Astrocyte of the hippocampus (primary cell): ENCODE measurements at places on chromosomes 7 and 10.
A peak's percentile ranks its signal among the peaks of the same experiment; 100 is the strongest.

GRCh38 chr7:98134420-98135228 is 28.0 kb downstream of the LMTK2 start:
- no peak for DNase-seq

- peak; percentile 19 for DNase-seq
These were observed 229.6 kb downstream of the BAMBI start for GRCh38 chr10:28906934-28907333.

GRCh38 chr7:47890606-47891005 is 57.7 kb downstream of the PKD1L1 start:
- no peak for DNase-seq

GRCh38 chr7:155698633-155699032 is 54.2 kb downstream of the RBM33 start:
- DNase-seq: no peak

DNA sequence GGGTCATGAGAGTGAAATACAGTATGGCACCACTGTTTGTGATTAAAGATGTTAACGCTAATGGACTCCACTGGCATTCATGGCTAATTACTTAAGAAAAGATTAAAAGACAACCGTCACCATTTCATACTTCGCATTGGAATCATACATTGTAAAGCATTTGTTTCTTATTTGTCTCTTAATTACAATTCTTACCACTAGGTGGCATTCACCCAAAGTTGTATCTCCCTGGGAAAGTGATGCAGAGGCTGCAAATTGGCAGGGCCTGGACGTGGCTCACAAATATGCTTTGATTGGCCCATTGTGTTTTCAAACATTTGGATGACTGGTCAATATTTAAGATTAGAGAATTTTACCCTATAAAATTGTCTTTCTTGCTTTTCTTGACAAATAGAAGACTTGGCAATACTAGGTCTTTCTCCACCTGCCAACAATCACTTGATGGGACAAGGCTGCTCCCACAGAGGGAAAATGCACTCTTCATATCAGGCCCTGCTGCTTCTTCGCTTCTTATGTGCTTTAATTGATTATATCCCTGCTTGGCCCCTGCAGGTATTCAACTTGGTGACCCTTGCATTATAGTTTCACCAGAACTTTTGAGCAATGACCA is 72.1 kb upstream of the STARD3NL start:
- DNase-seq: peak; percentile 70

DNA sequence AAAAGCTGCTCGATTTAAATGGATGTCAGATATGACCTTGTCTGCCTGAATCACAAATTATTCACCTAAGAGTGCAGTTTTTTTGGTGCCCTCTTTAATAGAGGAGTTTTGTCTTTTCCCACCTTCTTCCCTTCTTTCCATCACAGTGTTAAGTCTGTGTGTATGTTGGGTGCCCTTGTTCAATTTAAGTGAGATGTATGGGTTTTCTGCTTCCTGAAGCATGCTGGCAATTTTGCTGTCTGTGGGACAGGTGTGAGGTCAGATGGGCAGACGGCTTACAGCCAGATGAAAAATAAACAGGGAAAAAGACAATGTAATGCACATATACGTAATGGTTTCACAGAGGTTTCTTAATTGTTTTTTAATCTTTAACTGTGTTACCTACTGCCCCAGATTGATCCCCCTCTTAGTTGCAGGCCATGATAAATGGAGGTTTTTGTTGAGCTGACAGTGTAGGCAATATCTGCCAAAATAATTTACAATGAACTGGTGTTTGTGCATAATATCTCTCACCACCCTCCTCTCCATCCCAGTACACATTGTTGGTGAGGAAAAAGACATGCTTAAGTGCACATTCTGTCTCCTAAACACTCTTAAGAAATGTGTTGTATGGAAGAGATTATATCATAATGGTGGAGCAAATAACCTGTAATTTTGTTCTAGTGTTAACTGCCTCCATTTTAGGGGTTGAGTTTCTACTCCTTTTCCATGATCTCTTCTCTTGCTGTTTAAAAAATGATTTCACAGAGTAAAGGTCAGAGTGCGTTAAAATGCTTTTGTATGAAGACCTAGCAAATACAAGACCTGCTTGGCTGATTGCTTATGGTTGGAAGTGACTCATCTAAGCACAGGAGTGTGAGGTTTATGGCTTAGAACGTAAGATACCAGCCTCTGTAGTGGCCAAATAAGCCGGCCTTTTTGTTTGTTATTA is 123.9 kb downstream of the LRRC4 start:
- DNase-seq: peak; percentile 39

DNA sequence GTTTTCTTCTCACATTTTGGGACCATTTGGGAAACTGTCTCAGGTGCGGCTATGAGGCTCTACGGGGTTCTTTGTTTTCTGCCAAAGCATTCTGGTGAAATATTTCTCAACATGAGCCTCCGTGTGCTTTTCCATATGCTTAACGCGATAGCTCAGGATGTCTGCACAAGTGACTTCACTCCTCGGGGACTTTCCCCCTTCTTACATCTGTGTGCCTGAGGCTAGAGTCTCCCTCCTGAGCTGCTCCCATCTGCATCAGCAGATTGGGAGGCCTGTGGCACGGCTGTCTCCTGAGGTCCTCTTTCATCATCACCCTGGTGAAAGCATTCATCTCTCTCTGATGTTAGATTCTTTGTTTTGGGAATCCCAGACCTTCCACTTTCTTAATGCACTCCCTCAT is 1190.9 kb downstream of the TYW1 start:
- DNase-seq: no peak

- no peak for DNase-seq
These were observed 268.0 kb downstream of the ZEB1 start for GRCh38 chr10:31586723-31587638.

GRCh38 chr10:117334066-117334465 is 41.2 kb downstream of the PDZD8 start:
- DNase-seq: peak; percentile 31

DNA sequence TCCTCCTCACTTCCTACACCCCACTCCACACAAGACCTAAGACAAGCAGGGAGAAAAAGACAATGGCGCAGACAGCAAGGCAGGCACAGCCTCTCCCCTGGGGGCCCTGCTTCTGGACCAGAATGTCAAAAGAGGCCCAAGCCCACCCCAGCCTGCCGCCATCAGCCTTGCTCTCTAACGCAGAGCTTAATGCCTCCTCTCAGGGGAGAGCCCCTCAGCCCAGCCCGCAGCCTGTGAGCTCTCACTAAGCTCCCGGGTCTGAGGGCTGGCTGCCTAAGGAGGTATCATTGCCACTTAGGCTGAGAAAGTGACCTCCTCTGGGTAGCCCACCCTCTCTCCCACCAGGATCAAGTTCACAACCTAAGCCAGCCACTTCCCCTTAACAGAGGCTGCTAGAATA is 16.7 kb downstream of the SLIT1 start:
- DNase-seq: no peak

DNA sequence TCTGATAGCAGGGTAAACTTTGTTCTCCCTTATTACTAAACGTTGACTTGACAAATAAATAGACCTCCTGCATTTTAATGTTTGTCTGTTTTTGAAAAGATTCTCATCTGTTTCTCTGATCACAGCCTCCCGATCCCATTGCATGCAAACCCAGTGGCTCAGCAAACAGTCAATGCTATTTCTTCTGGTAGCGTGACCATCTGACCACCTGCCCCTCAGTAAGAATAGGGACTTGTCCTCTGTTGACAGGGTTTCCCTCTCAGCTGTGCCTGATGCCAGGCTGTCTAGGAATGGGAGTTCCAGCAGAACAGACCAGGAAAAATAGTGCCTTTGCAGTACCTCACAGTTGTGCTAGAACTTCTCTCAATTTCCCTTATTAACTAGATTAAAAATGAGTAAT is 40.7 kb upstream of the EBLN1 start:
- no peak for DNase-seq

DNA sequence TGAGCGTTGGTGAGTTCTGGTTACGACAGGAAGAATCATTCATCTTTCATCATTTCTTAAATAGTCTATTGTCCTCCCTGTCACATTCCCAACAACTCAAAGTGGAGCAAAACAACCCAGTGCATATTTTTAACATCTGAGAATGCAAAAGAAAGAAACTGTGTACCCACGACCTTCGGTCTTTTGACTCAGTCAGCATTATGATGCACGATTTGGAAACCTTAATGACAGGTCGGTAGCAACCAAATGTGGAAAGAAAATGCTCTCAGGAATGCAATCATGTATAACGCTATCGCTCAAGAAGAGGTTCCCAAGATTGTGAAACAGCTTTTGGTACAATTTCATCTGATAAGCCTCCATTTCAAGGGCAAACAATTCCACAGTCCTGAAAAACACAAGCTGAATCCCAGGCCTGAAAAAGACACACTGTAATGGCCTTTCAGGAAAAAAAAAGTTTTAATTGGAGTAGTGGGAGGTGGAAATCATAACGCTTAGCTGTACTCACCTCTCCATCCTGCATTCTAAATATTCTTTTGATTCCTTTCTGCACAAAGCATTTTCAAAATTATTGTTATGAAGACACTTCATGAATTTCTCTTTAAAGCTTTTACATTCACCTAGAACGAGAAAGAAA is 2.6 kb downstream of the COX19 start:
- DNase-seq: no peak

GRCh38 chr7:48168159-48168558 is 3.1 kb upstream of the ABCA13 start:
- peak; percentile 39 for DNase-seq

GRCh38 chr7:4775848-4776623 is 613 bp downstream of the AP5Z1 start:
- DNase-seq: peak; percentile 61

GRCh38 chr10:21069278-21069677 is 172.2 kb upstream of the NEBL start:
- no peak for DNase-seq

- DNase-seq: peak; percentile 64
These were observed 513 bp downstream of the ODAD2 start for GRCh38 chr10:27998178-27998953.

DNA sequence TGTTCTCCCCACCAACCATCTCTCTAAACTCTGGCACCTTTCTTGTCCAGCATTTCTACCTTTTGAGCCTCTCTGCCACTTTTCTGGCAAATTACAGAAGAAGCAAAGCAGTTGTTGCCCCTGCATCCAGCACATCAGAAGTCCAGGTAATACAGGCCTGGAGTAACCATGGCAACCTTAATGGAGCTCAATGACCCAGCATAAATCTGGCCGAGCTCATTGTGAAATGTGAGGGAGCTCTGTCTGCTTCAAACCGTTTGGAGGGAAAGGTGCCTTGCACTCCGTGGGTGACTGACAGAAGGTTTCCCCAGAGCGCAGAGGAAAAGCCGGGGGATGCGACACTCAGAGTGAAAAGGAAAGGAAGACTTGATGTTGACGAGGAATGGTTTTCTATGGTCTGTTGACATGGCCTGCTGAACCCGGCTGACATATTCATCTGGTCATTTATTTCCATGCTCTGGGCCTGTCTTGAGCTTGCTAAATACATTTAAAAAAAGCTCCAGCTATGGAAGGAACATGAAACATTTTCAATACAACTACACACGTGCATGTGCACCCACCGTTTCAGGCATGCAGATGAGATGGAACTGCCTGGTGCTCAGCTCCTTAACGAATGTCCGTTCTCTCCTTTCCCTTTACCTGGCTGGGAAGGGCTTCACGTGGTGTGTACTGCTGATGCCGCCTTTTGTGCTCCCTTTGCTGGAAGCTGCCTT is 74.9 kb downstream of the ADRA2A start:
- DNase-seq: no peak

DNA sequence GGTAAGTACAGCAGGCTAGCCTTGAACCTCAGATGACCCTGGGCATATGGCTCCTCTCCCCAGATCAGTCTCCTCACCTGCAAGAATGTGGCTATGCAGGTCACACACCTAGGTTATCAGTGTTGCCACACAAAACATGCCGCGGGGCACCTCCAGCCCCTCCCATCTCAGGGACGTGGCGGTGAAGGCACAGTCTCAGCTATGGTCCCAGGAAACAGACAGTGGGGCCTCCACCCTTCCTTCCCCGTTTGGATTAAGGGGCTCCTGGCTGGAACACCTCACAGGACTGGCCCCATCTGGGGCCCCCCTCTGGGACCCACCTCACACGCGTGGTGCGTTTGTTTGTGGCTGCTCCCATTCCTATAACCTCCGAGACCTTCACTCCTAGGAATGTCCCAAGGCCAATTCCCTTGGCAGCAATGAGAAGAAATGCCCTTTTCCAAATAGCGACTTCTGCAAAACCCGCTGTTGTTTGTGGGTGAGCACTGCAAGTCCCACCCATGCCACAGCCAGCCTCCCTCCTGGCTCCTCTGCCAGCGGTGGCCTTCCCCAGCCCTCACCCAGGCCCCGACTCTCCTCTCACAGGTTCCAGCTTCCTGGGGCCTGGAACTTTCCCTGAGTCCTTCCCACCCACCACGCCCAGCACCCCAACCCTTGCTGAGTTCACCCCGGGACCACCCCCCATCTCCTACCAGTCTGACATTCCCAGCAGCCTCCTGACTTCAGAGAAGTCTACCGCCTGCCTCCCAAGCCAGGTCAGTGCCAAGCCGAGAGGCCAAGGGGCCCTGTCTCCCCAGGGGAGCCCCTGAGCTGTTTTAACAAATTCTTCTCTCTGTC is 17.1 kb downstream of the ZMIZ2 start:
- no peak for DNase-seq

DNA sequence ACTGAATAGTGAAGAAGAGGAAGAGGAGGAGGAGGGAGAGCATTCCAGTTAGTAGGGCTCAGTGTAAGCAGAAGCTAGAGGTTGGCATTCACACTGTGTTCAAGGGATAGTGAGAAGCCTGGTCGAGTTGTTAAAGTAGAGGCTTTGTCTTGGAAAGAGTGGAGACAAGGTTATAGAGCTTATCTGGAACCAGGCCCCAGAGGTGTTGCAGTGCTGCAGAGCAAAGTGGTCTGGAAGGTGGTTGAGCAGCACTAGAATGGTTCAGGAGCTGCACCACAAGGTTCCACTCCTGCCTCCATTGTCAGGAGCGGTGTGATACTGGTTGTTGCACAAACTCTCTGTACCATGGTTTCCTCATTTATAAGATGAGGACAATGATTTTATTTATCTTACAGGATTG is 8.8 kb upstream of the PCGF5 start:
- no peak for DNase-seq

- no peak for DNase-seq
These were observed 50.5 kb upstream of the KMT2E start for GRCh38 chr7:104963378-104963990.

- DNase-seq: no peak
These were observed 14.0 kb downstream of the AKR1B1 start for GRCh38 chr7:134444961-134445315.

GRCh38 chr7:3732395-3733005 is 431.4 kb downstream of the SDK1 start:
- DNase-seq: no peak

GRCh38 chr10:85642421-85643170 is 724.0 kb downstream of the GRID1 start:
- DNase-seq: peak; percentile 78

GRCh38 chr10:124348801-124349200 is 69.9 kb downstream of the OAT start:
- no peak for DNase-seq

DNA sequence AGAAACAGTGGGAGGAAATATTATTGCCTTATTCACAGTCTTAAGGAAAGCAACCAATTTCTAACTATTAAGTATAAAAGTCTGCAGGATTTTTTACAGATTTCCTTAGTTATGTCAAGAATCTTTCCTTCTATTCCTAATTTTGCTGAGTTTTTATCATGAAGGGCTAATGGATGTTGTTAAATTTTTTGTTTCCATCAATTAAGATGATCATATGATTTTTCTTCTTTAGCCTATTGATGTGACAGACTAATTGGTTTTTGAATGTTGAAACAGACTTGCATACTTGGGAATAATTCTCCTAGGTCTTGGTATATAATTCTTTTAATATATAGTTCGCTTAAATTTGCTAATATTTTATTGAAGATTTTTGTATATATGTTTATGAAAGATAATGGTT is 569.1 kb upstream of the KCND2 start:
- no peak for DNase-seq

- DNase-seq: no peak
These were observed 218.4 kb upstream of the ZNF32 start for GRCh38 chr10:43867113-43867512.

- DNase-seq: no peak
These were observed 545.8 kb upstream of the NRP1 start for GRCh38 chr10:33880291-33880690.
